ENCODE measurements at places on chromosomes 5 and 9.

DNA sequence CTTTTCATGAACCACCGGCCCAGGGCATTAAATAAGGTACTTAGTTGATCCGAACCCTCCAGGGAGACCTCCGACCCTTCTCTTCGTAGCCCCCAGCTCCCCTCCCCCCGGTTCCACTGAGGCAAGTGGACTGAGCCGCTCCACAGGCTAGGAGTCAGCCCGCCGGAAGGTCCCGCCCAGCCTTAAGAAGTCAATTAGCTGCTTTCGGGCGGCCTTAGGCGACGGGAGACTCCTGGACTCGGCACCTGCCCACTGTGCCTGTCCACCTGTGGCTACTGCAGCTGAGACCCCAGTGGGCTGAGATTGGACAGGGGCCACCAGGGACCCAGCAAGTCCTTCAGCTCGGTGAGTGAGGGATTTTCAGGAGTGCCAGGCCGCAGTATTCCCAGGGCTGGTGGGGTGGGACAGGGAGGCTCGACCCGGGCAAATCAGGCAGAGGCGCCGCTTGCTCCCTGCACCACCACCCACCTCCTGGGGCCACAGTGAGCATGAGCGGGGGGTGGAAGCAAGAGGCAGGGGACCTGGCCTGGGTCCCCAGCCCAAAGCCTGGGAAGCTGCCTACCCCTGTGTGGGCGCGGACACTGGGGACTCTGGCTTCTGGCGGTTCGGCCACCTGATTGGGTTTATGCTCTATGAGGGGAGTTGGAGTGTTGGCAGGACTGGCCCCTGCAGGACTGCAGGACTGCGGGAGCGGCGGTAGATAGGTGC lies 39.6 kb upstream of the SPATA31E1 start:
- DNase-seq, result no peak

- DNase-seq, result no peak
Measured at GRCh38 chr9:21542787-21543186, 60.7 kb upstream of the IFNE start.

- no peak for DNase-seq
Measured at GRCh38 chr5:55033568-55033967, 9.5 kb downstream of the GZMK start.

GRCh38 chr5:145887976-145888574 lies 15.3 kb upstream of the GRXCR2 start:
- DNase-seq, result no peak

DNA sequence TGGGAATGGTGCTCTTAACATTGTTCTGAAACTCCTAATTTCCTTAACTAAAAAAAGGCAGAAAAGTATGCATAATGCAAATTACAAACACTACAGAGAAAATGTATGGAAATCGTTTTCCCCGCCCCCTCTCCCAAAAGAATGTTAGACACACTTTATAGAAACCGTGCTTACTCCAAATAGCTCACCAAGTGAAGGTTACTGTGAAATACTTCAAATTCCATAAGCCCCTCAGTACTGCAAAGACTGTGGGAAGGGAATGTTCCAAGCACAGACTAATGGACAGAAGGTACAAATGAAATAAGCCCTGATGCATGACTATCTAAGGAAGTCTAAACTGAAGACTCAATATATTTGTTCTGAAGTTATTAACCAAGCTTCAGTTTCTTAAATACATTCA lies 12.5 kb downstream of the MAPKAP1 start:
- no peak for DNase-seq

GRCh38 chr5:16902846-16903245 lies 33.2 kb downstream of the MYO10 start:
- no peak for DNase-seq

Measured in occipital lobe (tissue), 3 donors.